Mesothelial cell of epicardium (in vitro differentiated cells): ENCODE measurements at places on chromosomes 2 and 18. TPM values are rescaled to one million over a fixed set of nuclear protein-coding genes. Genes with fewer than 3 reads are reported as not detected.
A peak's percentile ranks its signal among the peaks of the same experiment; 100 is the strongest.

ABCA12 gene
- total RNA-seq, result 0.43 to 0.89 TPM (median 0.84 TPM) in 3 replicates

WDR43 gene
- 65.3 to 66.9 TPM (median 65.5 TPM) in 3 replicates for total RNA-seq

DNA sequence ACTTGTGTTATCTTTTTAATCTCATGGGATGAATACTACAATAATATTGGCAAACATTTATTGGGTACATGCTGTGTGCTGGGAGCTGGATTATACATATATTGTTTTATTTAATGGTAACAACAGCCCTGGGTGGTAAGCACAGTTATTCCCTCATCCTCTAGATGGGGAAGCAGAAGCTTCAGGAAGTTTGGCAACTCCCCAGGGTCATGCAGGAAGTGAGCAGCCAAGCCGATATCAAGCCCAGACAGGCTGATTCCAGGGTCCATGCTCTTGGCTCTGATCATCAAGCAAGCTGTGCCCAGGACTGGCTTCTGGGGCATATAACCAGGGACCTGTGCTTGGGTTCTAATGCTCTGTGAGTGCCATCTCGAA lies 155.8 kb downstream of the ZNF516 start:
- DNase-seq, result no peak

GRCh38 chr2:108988796-108989713 lies at the start of gene EDAR:
TSS of gene EDAR (minus strand) at chr2:108989220. CDS start at chr2:108931014, 58,206 bp downstream.
- peak; percentile 64 for DNase-seq
